ENCODE measurements at places on chromosomes 1 and 21.

DNA sequence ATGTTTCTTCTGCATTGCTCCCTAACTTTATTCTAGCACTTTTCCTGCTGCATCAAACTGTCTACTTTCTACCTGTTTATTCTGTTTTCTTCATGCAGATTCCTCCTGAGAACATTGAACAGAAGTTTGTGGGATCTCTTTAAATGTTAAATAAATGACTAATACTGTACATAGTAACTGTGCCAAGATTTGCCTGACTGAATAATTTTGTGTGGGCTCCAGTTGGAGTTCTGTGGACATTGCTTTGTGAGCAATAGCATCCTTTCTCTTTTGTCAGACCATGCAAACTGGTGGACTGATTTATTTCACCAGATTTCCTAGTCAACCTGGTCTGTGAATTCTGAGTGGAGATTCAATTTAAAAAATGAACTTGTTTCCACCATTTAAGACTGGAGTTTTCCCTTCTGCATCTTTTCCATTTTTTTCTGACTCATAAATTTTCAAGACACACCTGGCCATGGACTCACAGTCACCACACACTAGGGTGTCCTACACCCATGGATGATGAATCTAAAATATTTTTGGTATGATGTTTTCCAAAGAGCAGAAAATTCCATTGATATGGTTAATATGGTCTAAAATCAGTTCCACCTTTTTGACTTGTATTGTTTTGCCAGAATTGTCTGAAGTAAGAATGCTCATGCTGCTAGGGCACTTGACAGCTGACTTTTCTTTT is 140.7 kb upstream of the SPAG17 start:
- DNase-seq, result no peak

GRCh38 chr1:207948536-207949250 is 37.8 kb upstream of the CD34 start:
- no peak for DNase-seq

- DNase-seq, result no peak
Observed at GRCh38 chr1:157540852-157541251, 11.5 kb downstream of the FCRL5 start.

- DNase-seq, result no peak
Observed at GRCh38 chr1:239058190-239058589, 328.2 kb upstream of the CHRM3 start.

DNA sequence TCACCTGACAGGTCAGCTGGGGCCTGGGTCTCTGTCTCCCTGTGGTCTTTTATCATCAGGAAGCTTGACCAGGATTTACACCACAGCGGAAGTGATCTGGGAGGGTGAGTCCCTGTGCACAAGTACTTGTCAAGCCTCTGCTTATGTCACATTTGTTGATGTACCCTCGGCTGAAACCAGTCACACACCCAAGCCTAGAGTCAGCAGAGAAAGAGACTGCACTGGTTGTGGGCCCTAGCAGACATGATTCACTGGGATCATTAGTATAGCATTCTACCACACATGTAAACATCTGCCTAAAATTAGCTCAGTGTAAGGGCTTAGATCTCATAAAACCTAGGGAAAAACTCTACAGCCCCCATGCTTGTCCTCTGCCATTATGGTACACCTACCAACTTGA is 79.3 kb upstream of the LAMC2 start:
- DNase-seq, result no peak

DNA sequence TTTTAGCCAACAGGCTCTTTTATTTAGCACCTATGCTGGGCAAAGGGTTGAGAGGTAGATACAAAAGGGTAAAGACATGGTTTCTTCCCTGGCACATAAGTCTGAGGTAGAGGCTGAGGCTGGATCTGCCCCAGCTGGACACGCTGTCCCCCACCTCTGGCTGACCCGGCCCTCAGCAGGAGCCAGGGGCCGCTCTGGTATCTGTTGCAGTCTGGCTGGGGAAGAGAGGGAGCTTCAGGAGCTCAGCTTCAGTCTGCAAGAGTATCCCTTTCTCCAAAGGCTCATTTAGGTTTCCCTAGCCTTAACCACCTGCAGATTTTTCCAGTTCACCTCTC is 14.2 kb downstream of the BLACAT1 start:
- DNase-seq, result no peak

GRCh38 chr1:217747156-217747769 is 116.1 kb downstream of the SPATA17 start:
- DNase-seq, result no peak

- peak; percentile 61 for DNase-seq
Observed at GRCh38 chr1:82485591-82486369, 685.0 kb downstream of the ADGRL2 start.

- no peak for DNase-seq
Observed at GRCh38 chr1:186899577-186899976, 70.8 kb downstream of the PLA2G4A start.

DNA sequence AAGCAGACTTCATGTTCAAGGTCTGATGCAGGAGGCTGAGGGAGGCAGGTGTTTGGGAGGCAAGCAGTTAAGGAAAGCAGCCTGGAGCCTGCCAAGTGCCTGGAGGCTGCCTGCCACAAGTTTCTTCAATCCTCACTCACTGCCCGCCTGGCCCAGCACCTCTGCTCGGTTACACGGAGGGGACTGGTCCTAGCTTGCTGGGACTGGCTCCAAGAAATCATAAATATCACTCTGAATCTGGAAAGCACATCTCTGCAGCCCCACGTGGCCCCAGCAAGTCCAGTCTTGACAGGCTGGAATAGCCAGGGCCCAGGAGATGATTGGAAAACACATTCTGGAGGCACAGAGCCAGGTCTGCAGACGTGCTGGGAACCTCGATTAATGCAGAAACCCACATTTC is 83.9 kb downstream of the BCAR3 start:
- DNase-seq, result no peak

DNA sequence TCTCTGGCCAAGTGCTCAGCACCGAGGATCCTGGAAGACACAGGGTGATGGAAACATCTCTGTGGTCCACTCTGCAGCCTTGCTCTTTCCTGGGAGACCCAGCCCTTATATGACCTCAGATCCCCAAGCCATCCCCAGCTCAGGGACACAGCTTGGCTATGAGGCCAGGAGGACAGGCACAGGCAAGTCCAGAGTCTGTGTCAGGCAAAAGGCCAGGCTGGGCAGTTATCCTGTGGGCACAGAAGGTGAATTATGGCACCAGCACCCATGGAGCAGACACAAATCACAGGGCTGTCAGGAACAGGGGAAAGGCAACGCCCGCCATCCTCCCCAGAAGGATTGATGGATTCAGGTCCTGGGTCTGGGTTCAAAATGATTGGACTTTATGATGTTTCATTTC is 52.1 kb upstream of the SCMH1 start:
- DNase-seq, result no peak

- DNase-seq, result no peak
Observed at GRCh38 chr1:210978974-210979354, 155.0 kb downstream of the KCNH1 start.

GRCh38 chr1:168801032-168801745 is 72.2 kb upstream of the DPT start:
- DNase-seq, result no peak

GRCh38 chr1:89088572-89088971 is 23.6 kb upstream of the GBP1 start:
- DNase-seq, result no peak

DNA sequence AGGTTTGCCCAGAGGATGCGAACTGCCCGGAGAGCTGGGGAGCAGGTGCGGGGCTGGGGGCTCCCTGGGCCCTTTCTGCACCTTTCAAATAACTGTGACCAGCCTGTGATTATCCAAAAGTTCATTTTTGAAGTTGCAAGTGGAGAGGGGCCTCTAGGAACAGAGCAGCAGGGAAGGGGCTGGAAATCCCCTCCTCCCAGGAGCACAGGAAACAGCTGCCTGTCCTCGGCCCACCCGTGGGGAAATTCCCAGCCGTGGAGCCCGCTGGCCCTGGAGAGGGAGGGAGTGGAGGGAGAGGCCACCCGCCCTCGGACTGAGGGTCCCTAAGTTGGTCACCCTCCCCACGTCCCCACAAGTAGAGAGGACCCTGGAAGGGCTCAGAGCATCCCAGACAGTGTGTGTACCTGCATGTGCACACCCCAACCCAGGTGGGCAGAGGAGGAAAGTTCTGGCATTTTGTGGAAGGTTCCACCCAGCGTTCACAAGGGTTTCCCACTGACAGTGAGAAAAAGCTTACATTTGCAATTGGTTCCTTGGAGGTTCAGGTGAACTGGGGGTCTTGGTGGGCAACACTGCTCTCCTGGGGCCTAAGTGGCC is 1.2 kb upstream of the TNFRSF4 start:
- DNase-seq, result no peak

DNA sequence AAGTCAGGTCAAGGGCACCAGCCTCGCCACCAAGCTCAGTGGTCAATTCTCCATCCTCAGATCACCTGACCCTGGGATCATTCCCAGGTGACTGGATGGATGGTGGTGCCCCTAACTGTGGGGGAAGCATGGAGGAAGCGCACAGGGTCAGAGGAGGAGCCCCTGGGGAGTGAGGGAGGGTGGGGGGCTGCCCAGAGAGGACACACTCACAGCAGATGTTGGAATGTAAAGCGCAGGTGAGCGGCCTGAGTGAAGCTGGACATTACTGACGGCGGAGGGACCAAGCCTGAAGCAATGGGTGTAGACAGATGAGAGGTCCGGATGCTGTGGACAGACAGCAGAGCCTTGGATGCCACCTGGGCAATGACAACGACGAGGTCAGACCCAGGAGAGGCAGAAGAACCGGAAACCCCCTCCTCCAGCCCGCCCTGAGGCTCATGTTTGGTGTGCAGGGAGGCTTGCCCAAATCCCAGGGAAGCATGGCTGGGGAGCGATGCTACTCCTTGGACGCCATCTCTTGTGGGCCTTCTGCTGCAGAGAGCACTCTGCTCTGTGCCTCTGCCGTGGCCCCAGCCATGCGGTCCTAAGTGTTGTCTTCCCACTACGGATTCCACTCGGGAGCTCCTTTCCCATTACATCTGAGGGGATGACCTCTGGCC is 5.7 kb upstream of the CPLANE2 start:
- no peak for DNase-seq

GRCh38 chr1:185438936-185439335 is 121.9 kb upstream of the IVNS1ABP start:
- DNase-seq, result no peak

DNA sequence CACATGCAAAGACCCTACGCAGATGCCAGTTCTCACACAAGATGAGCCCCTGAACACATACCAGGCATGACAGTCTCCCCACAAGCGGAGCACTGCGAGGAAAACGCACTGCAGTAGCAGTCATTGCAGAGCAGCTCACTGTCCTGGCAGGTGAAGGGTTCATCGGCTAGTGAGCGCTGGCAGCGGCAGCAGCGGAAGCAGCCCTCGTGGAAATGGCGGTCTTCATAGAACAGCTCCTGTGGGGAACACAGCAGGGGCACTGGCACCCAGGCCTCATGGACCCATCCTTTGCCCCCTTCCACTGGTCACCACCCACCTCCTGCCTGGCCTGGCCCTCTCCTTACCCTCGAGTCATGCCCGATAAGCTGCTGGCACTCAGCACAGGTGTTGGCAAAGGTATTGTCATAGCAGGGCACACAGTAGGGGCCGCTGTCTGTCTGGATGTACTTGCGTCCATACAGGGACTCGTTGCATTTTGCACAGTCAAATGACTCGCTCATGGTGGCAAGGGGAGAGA is 6.3 kb downstream of the FHL3 start:
- DNase-seq, result no peak

GRCh38 chr21:16910435-16911165 is 602.2 kb upstream of the CXADR start:
- no peak for DNase-seq

GRCh38 chr1:82565146-82565545 is 764.4 kb downstream of the ADGRL2 start:
- peak; percentile 88 for DNase-seq

- no peak for DNase-seq
Observed at GRCh38 chr1:30893776-30894507, 14.6 kb downstream of the SDC3 start.

DNA sequence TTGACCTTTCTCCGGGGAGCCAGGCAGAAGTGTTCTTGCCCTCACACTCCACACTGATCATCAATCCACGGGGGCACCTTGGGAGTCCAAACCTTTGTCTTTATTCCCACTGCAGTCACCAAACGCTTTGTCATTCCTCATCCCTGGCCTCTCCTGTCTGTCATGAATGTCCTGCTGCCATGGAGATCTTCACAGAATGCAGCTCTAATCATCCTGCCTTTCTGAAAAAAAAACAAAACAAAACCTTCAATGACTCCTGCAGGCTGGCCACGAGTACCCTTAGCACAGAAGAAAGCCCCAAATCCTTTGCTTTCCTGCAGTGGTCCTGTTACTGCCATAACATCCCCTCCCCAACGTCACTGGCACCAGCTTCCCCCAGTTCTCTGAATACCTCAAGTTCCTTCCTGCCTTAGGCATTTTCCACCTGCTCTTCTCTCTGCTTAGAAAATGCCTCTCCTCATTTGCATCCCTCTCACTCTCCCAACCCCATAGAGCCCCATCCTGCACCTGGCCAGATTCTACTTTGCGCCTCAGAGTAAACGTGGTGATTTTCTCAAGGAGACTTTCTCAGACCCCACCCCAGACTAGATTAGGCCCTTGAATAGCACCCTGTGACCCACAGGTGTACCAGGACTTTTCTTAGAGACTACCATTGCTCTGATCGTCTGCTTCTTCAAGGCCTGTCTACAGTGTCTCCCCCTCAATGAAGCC is 131.2 kb downstream of the AK5 start:
- DNase-seq, result no peak

Measured in islet precursor cell (in vitro differentiated cells).